ENCODE measurements at places on chromosomes 1 and 21. TPM values are rescaled to one million over a fixed set of nuclear protein-coding genes. Genes with fewer than 3 reads are reported as not detected.

GRCh38 chr21:29195981-29196669, 65.7 kb downstream of the MAP3K7CL start:
- peak; percentile 37 for DNase-seq

GRCh38 chr1:101843160-101843559, 153.6 kb downstream of the OLFM3 start:
- no peak for DNase-seq

DNA sequence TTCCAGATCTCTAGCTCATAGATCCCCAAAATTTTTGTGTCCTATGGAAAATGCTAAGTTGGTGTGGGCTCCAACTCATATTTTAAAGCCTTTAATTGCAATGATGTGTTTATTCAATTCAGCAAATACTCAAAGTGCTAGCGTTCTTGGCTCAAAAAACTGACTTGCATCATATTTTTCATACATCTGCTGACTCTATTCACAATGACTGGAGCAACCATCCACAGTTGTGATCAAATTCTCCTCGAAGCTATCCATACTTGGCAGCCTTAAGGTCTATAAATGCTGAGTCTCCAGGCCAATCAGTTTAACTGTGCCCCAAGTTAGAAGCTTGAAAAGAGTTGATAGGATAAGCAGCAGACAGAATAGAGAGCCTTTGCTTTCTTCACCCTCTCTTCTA, 2.9 kb upstream of the ATP1A1 start:
- no peak for DNase-seq

DNA sequence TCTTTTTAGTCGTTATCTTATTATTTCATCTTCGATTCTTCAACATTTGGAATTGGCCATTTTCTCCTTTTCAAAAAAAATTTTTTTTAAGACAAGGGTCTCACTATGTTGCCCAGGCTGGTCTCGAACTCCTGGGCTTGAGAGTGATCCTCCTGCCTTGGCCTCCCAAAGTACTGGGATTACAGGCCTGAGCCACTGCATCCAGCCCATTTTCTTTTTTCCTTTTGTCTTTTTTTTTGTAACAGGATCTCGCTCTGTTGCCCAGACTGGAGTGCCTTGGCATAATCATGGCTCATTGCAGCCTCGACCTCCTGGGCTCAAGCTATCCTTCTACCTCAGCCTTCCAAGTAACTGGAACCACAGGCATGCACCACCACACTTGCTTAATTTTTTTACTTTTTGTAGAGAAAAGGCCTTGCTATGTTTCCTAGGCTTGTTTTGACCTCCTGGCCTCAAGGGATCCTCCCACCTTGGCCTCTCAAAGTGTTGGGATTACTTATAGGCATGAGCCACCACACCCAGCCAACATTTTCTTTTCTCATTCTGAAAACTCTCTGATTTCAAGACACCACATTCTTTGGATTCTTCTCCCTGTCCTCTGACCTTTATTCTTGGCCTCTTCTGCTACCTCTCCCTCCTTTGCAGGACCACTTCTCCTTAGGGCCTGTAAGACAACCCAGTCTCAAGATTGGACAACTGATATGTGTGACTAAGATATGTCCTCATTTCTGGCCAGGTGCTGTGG, 6.0 kb upstream of the MAP1LC3C start:
- DNase-seq, result no peak

The BSND gene
- total RNA-seq, result not detected

Measured in T-cell (primary cell).